Activated T-cell treated with anti-CD3 and anti-CD28 coated beads for 48 hours (primary cell): ENCODE measurements at places on chromosomes 5 and 9.

DNA sequence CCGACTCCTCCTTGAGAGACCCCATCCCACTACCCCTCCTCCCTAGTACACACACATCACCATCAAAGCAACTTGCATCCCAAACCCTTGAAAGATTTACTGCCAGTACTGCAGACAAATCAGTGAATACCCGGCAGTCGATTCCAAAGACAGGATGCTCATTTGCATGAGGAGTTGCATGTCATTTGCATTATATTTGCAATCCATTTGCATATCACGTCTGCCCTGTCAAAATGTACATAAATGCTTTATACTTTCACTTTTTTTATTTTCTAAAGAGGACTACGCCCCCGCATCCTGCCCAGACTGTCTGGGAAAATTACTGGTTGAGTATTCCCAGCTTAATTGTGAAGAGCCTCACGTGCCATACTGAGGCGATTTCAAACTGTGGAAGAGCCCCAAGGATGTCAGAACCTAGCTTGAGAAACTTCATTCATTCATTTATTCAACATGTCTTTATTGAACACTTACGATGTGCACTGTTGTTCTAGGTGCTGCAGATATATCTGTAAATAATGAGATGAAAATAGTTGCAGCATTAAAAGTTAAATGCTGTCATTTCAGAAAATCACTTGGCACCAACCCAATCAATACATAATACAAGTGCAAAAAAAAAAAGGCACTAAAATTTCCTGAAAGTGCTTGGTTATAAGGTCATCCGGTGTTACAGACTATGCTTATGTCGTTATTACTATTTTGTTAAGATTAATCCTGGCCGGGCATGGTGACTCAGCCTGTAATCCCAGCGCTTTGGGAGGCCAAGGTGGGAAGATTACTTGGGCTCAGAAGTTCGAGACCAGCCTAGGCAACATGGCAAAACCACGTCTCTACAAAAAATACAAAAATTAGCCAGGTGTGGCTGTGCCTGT is 17.2 kb upstream of the SIL1 start:
- DNase-seq: no peak

- no peak for DNase-seq
Measured at GRCh38 chr9:27474305-27474704, 49.8 kb upstream of the IFNK start.

DNA sequence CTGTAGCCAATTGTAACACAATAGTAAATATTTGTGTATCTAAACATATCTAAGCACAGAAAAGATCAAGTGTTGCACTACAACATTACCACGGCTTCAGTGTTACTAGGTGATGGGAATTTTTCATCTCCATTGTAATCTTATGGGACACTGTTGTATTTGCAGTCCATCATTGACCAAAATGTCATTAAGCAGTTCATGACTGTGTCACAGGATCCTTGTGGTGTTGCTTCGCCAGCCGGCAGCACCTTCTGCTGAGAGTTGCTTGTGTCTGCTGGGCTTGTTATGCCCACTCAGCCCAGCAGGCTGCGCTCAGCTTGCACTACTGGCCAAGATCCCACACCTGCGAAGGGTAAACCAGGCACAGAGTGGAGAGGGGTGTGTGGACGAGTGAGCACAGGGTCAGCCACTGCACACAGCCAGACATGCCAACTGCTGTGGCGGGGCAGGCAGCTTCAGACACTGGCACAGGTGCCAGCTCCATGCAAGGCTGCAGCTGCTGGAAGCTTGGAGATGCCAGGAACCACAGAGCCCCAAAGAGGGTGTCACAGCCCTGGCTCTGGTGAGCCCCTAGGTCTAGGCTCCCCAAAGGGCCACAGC is 273.7 kb downstream of the CETN3 start:
- DNase-seq: peak; percentile 3

GRCh38 chr9:134777153-134777552 is 103.5 kb upstream of the FCN2 start:
- no peak for DNase-seq

- no peak for DNase-seq
Measured at GRCh38 chr9:114898741-114899140, 31.6 kb downstream of the TNFSF8 start.

DNA sequence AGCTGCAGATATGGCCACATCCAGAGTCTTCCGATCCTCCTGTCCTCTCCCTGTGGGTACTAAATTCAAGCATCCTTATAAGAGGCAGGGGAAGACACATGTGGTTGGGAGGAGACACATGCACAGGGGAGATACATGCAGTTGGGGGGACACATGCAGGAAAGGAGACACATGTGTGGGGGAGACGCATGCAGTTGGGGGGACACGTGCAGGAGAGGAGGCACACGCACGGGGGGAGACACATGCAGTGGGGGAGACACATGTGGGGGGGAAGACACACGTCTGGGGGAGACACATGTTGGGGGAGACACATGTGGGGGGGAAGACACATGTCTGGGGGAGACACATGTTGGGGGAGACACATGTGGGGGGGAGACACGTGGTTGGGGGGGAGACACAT is 21.2 kb upstream of the OLFM1 start:
- no peak for DNase-seq

DNA sequence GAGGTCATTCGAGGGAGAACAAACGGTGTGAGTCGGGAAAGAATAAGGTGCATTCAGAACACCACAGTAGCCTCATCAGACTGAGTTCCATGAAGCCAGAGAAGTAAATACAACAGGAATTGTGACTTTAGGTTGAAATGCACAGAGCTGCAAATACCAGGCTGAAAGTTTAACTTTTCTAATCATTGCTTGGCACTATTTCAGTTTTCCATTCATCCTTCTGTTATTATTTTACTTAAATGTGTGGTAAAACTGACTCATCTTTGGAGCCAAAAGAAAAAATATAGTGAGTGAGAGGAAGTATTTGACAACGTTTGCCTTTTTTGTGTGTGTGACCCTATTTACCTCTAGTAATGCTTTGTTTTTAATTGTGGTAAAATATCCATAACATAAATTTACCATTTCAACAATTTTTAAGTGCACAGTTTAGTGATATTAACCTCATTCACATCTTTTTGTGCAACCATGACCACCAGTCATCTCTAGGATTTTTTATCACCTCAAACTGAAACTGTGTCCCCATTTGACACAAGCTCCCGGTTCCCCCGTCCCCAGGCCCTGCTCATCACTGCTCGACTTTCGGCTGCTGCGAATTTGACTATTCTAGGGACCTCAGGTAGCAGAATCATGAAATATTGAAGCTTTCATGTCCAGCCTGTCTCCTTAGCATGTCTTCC is 166.8 kb downstream of the HSD17B3 start:
- no peak for DNase-seq

GRCh38 chr9:35738924-35739323 is 6.5 kb downstream of the CREB3 start:
- no peak for DNase-seq

GRCh38 chr9:131672451-131672850 is 67.4 kb downstream of the RAPGEF1 start:
- no peak for DNase-seq

- peak; percentile 20 for DNase-seq
Measured at GRCh38 chr9:97468658-97469448, 32.6 kb upstream of the TMOD1 start.

DNA sequence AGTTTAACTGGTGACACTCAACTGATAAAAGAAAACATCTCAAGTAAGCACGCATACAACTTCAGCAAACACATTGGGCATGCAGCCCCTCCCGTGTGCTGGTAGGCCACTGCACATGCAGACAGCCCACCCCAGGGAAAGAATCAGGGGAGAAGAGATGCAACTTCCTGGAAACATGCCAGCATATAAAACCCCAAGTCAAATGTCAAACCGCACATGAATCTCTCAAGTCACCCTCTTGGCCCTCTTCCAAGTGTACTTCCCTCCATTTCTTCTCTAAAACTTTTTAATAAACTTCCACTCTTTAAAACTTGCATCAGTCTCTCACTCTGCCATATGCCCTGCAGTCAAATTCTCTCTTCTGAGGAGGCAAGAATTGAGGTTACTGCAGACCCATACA is 732.7 kb downstream of the SEMA5A start:
- no peak for DNase-seq

DNA sequence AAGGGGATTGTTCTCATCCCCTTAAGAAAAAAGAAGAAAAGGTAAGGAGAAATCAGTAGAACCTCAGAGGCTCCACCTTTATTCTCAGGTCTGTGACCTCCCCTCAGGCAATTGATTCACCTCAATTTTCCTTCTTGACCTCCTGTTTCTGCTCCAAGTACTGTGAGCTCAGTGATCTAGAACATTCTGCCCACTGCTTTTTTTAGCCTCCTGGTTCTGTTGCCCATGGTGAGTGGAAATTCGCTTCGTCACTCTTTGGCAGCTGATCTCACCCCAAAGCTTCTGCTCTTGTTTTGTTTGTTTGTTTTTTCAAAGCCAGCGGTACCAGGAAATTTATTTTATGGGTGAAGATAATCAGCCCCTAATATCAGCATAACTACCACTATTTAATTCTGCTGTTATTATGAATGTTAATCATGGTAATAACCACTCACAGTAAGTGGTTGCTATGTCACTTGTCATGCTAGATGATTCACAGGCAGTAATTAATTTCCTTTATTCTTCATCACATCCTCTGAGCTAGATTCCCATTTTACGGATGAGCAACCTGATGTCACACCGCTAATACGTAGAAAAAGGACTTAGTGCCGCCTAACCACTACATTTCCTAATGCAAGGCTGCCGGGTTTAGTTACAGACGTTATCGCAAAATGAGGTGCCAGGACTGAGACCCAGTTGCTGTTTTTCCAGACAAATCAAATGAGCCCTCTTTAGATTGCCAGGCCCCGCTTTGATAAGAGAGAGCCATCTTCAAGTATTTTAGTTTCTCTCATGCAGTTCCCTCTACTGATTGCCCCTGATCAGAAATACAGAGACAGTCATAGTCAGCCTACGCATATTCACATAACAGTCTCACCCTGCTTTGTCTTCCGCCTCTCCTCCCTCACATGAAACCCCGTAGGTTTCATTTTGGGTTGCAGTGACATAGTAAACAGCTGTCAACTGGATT is 78.2 kb downstream of the CYFIP2 start:
- DNase-seq: no peak

GRCh38 chr5:126499853-126500342 is 76.7 kb downstream of the GRAMD2B start:
- no peak for DNase-seq

DNA sequence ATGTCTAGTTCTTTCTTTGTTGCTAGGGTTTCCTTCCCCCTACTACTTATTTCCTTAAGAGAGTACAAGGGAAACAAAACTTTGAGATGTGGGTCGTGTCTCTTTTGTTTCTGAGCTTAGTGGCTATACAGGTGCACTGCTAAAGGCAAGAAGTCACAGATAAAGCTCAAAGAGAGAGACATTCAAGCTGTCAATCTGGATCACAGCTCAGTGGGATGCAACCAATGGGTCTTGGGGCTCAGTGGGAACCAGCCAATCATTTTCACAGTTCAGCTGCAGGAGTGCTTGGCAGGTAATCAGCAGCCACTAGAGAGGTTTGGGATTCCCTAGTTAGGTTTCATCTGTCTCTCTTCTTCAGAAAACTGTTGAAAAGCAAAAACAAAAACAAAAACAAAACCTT is 135.4 kb upstream of the SGCD start:
- no peak for DNase-seq

- no peak for DNase-seq
Measured at GRCh38 chr5:80406980-80407734, 707 bp upstream of the ZFYVE16 start.

GRCh38 chr9:106092083-106092482 is 397.7 kb downstream of the TMEM38B start:
- no peak for DNase-seq

- DNase-seq: no peak
Measured at GRCh38 chr5:98773214-98773463, 324 bp upstream of the RGMB start.

- DNase-seq: no peak
Measured at GRCh38 chr9:4905135-4905490, 80.0 kb upstream of the JAK2 start.

GRCh38 chr5:125582352-125582751 is 835.9 kb upstream of the ZNF608 start:
- no peak for DNase-seq

DNA sequence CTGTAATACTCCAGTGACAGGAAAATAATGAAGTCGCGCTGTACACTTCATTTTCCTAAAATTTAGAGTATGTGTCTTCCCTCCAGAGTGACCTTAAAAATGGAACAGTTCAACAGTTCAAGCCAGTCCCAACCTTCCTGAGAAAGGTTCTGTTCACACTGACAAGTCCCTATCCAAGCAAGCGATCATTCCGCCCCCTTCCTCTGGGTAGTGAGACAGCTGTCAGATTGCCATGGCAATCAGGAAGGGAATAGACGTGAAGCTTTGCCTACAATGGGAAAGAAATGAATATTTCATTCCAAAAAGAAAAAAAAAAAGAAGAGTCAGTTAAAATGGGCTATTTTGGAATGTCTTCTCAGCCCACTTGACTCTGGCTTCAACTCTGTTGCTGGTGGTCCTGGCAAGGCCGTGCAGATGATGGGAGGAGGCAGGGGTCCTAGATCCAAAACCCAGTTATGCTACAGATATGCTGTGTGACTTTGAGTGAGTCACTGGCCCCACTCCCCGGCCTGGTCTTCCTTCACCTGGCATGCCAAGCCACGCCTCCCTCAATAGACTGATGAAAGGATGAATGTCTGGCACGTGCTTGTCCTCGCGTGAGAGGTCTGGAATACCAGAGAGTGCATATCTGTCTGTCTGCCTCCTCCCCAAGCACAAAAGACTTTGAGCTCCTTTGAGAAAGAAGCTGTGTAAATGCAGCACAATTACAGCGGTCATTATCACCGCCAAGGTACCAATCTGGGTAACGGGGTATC is 165.8 kb upstream of the WWC1 start:
- DNase-seq: no peak

DNA sequence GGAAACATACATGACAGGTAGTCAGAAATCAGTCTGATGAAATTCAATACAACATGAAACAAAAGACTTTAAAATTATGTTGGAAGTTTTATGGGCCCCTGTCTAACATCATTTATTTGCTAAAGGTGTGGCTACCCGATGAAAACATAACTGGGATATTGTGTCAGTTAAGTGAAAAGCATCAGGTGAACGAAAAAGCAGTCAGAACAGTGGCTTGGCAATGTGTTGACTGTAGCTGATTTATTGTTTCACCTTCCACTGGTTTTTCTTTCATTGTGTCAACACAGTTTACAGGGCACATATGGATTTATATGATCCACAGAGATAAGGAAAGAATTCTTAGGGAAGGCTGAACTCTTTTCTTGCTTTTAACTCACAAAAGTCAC is 429.6 kb upstream of the ZNF608 start:
- no peak for DNase-seq

DNA sequence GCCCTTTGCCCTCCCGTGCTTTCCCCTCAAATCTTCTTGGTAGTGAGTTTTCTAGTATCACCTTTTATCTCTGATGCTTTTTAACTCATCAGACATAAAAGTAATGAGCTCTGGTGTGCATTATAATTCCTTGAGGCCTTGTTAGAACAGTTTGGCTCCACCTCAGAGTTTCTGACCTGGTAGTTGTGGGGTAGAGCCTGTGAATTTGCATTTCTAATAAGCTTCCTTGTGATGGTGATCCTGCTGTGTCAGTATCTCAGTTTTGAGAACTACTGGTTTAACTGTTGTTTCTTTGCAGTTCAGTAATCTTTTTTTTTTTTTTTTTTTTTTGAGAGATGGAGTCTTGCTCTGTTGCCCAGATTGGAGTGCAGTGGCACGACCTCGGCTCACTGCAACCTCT is 31.1 kb downstream of the UBE2D2 start:
- DNase-seq: no peak

- no peak for DNase-seq
Measured at GRCh38 chr5:173229966-173230689, 4.9 kb downstream of the NKX2-5 start.
